ENCODE measurements at places on chromosomes 3 and 15.

DNA sequence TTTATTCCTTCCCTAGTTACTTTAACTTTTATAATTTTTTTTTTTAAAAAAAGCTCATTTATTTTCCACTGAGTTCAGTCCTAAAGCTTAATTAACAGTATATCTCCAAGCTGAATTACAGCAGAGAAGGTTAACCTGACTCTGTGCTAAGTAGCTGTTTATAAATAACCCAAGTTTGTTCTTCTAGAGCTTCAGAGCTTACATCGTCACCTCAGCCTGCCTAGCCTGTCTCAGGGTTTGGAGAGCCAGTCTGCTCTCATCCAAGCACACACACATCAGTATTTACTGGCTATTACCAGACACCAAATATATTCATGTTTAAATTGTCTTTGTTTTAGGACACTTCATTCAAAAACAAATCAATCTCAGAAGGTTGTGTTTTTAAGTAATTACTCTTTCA is 154.9 kb downstream of the CDIN1 start:
- DNase-seq, result no peak

DNA sequence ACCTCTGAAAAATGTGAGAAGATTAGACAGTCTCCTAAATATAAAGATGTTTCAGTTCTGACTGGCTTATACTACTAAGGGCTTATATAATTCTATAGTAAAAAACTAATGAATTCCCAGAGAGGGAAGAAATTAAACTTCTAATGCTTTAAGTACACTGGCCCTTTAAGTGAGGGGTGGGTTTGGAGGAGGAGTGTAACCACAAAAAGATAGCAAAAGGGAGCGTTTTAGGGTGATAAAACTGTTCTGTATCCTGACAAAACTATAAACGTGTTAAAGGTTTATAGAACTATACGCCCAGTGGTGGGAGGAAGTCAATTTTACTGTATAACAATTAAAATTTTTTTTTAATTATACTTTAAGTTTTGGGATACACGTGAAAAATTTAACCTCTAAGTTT is 45.8 kb downstream of the CEP152 start:
- DNase-seq, result no peak

DNA sequence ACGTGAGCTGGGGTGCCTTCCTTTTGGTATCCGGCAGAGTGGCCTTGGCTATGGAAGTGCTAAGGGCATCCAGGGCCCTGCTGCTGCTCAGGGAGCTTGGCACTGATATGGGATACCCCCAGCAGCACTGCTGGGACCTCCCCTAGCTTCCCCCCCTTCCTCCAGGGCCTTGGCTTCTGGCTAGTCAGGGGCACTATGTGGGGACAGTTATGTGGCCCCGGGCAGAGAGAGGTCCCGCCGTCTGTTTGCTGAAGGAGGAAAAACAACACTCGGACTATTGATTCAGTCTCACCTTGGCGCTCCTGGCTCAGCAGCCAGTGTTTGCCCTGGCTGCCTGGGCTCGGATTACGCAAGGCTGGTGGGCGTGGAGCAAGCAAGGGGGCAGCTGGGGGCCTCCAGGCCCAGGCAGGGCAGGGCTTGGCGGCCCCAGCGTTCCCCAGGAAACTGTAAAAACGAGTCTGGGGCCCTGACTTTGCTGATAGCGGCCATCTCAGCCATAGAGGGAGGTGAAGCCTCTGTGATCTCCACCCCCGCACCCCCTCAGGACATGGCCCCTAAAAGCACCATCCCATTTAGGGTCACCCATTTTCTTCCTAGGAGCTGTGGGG is 5.7 kb downstream of the FURIN start:
- DNase-seq, result no peak

DNA sequence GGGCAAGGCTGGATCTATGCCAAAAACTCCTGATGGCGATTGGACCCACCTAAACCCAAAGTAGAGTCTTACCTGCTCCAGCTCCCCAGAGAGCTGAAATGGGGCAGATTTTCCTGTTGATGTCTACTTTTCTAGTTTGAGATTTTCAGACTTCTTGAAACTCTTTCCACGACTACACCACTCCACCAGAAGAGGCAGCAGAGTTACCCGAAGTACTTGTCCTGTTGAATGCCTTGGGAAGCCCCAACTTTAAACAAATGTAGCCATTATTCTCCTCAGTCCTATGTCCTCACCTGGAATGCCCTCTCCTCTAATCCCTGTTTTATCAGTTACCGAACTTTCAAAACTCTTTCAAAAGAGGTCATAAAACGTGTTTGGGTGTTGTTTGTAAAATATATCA is 843.8 kb downstream of the VGLL3 start:
- DNase-seq, result no peak

GRCh38 chr3:45011756-45012508 is 14.2 kb upstream of the CLEC3B start:
- DNase-seq, result no peak
